CD4-positive, alpha-beta T cell treated with Interleukin-17A for 4 hours (primary cell): ENCODE measurements at places on chromosomes 3 and 15.

GRCh38 chr15:89221543-89221942, at the start of gene RLBP1:
RLBP1 (minus strand) TSS chr15:89221579; CDS start chr15:89218975, 2,604 bp downstream.
- DNase-seq: no peak

DNA sequence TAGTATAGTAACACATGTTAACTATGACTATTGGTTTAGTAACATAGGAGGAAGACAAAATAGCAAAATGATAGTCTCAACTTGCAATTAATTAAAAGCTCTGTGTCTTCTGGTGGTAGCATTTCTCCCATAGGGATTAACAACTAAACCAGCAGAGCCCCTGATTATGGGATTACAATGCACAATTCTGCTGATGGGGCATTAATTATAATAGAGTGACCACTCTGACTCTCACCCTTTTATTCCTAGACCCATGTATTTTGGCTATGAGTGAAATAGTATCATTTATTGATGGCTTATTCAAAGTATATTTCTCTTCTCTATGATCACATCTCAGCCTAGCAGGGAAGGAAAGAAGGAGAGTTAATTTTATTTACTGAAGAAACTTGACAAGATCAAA, 17.5 kb upstream of the GOLGA8B start:
- DNase-seq: no peak

GRCh38 chr15:100211855-100212850, 129.6 kb downstream of the ADAMTS17 start:
- no peak for DNase-seq

GRCh38 chr15:36831125-36831903, 251.9 kb downstream of the CDIN1 start:
- DNase-seq: no peak

- no peak for DNase-seq
Measured at GRCh38 chr3:63940389-63940757, 28.2 kb upstream of the SCAANT1 start.
